Fibroblast of skin of scalp (primary cell): ENCODE measurements at places on chromosomes 1 and 21.
A peak's percentile ranks its signal among the peaks of the same experiment; 100 is the strongest.

- DNase-seq: peak; percentile 83
Observed at GRCh38 chr1:201295861-201296260, 12.6 kb downstream of the PKP1 start.

GRCh38 chr1:54987427-54987826 lies 7.0 kb downstream of the TMEM61 start:
- DNase-seq: no peak

- no peak for DNase-seq
Observed at GRCh38 chr1:47618222-47618720, 180.4 kb downstream of the FOXD2 start.

DNA sequence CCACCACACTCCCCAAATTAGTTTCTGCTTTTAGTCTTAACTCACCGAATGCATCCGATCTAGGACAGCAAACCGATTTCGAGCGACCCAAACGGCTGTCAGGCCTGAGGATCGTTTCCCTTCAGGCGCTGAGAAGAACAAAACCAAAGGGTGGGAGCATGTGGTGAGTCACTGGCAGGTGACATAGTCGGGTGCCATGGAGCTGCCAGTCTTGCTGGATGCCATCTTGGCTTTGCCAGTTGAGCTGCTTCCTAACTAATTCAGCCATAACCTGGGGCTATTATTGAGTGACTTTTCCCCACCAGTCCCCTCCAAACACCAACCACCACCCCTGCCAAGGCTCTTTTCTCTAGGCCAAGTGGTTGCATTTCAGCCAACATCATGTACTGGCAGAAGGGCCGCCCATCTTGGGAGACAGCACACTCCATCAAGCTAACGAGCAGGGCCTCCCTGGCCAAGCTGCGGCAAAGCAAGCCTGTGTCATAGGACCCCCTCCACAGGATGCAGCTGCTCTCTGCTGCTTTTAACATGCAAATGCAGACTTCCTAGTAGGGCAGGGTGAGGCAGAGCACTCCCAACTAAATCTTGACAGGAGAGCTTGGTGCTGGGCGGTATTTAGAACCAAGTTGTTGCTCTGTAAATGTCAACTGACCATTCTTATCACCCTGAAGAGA lies 22.3 kb upstream of the PEX19 start:
- DNase-seq: no peak

DNA sequence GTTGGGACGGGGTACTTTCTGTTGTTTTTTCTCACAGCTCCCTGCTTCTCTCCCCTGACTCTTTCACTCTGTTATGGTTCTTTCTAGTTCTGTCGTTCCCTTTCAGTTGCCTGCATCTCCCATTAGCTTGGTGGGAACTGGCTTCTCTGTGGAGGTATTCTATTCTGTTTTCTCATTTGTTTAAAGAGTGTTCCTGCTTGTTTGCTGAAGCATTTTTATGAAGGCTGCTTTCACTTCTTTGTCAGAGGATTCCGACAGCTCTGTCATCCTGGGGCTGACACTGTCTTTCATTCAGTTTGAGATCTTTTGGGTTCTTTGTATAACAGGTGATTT lies 96.0 kb upstream of the COL6A1 start:
- DNase-seq: no peak

DNA sequence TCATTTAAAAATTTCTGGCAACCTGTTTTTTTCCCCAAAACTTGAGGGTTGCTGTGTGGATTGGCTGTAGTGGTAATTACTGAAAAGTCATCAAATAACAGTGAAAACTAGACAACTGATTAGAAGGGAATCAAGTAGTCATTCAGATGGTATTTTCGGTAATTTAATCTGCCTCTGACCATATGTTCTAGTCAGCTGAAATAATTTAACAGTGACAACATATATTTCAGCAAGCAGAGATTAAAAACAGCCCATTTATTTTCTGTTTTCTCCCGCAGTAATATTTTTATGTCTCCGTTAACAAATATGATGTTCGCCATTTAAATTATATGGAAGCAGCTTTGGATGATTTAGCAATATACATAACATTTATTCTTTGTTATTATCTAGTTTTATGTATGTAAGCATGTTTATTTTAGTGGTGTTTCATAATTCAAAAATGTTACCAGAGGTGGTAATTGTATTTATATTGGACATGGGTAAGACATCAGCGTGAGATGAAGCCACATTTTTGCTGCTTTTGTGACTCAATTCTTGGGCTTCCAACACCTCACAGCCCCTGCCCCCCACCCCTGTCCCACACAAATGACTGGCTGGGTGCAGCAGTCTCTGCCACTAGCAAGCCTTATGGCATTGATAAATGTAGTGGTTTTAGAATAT lies 104.4 kb downstream of the GALNT2 start:
- peak; percentile 97 for DNase-seq

DNA sequence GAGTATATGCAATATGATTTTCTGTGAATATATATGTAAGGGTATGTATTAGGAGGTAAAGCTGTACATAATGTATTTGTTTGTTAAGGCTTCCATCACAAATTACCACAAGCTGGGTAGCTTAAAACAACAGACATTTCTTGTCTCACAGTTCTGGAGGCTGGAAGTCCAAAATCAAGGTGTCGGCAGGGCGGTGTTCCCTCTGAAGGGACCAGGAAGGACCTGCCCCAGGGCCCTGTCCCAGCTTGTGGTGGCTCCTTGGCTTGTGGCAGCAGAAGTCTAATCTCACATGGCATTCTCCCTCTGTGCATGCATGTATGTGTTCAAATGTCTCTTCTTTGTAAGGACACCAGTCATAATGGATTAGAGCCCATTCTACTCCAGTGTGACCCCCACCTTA lies 17.1 kb downstream of the TRIM67 start:
- DNase-seq: no peak

DNA sequence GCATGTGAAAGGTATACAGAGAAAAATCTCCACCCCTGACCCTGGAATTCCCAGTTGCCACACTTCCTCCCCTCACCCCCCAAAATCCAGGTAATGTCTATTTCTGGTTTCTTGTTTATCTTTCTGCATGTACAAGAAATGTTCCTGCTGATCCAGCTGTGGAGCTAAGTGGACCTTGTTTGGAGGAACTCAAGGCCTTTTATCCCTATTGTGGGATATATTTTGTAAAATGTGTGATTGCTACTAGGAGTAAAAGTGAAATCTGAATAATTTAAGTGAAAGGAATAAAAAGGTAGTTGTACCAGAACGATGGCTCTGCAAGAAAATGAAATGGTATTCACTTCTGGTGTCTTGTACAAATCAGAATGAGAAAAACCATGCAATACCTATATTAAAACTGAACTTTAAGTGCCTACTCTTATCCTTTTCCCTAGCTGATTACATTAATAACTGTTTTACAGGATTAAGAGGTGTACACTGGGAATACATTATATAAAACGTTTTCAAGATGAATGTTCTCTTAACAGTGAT lies 3.0 kb downstream of the SPEN start:
- DNase-seq: no peak

DNA sequence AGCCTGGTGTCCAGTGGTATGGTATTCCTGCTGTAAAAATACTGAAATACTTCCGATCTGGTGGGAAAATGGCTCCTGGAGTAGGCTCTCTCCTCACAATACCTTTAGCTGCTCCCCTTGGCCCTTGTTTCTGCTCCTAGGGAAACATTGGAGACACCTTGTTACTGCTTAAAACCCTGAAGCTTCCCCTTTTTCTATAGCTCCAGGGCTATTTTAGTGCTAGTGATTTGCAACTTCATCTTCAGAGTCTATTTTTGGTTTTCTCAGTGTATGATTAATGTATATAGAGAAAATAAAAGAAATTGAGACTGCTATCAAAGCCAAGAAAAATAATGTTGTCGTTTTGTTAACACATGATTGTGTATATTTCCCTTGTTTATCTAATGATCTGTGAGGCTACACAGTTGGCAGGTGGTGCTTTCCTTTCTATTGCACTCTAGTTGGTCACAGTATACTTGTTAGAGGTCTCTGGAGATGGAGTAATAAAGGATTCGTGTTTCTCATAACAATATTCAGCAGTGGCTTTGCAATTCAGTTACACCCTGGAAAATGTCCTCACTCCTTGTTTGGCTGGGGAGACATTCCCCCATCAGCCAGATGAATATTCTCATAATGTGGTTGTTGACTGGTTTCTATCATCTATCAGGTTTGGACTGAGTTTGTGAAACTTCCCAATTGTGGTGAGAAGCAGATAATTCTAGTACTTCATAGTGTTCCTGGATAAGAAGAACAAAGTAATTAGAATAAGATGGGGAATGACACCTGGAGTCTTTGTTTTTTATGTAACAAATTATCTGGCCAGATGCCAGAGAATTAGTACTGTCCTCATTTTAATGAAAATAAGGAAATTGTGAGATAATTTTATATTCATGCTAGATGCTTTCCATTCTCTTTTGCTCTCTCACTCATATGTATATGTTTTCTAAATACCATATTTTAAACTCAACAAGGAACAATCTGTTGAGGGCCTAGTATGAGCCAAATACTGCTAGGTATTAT lies 44.8 kb upstream of the CACYBP start:
- DNase-seq: no peak

- no peak for DNase-seq
Observed at GRCh38 chr1:40247655-40248054, at the start of gene TMCO2. Gene TMCO2, plus strand, starts transcription at chr1:40247937. Its CDS starts 57 bp downstream, at chr1:40247994.

GRCh38 chr1:4380564-4381168 lies 273.7 kb upstream of the AJAP1 start:
- DNase-seq: peak; percentile 88

DNA sequence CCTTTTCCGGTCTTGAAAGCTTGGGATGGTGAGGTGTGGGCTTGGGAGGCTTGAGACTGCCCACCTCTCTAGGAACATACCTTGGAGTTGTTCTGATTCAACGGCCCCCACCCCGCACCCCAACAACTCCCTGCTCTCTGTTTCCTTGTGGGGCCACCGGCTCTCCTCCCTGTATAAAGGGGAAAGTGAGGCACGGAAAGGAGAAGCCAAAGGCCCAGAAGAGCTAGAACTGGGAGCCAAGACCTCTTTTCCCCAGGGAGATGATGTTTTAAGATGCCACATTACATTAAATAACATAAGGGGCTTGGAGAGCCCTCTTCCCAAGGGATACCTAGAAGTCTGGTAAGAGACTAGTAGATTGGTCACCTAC lies 1.2 kb upstream of the DLGAP3 start:
- DNase-seq: no peak

DNA sequence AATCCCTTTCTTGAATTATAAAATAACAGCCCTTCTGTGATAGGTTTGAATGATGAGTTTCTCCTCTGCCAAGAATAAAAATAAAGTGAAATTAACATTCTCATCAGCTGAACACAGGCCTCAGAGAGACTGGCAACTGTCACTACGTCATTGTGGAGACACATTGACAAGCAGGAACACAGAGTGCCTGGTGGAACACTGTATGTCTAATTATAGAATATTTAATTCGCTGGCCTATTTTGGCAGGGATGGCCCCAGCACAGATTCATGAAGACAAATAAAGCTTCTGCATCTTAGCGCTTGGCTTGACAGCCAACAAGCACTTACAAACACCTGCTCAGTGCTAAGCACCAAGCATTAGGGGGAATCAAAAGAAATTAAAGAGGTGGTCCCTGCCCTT lies 52.0 kb upstream of the SMYD2 start:
- no peak for DNase-seq

- no peak for DNase-seq
Observed at GRCh38 chr1:47979724-47980123, 17.5 kb downstream of the TRABD2B start.

DNA sequence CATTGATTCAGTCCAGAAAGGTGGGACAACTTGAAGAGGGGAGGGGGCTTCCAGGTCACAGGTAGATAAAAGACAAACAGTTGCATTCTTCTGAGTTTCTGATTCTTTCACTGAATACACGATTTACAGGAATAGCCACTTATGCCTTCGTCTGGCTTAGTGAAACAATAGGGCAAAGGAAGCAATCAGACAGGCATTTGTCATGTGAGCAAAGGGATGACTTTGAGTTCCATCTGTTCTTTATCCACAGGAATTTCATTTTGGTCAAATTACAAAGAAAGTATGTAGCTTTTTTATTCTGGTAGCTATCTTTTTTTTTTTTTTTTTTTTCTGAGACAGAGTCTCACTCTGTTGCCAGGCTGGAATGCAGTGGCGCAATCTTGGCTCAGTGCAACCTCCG lies 202.5 kb downstream of the TTLL7 start:
- peak; percentile 73 for DNase-seq

GRCh38 chr1:206651958-206652890 lies 16.9 kb downstream of the DYRK3 start:
- no peak for DNase-seq

DNA sequence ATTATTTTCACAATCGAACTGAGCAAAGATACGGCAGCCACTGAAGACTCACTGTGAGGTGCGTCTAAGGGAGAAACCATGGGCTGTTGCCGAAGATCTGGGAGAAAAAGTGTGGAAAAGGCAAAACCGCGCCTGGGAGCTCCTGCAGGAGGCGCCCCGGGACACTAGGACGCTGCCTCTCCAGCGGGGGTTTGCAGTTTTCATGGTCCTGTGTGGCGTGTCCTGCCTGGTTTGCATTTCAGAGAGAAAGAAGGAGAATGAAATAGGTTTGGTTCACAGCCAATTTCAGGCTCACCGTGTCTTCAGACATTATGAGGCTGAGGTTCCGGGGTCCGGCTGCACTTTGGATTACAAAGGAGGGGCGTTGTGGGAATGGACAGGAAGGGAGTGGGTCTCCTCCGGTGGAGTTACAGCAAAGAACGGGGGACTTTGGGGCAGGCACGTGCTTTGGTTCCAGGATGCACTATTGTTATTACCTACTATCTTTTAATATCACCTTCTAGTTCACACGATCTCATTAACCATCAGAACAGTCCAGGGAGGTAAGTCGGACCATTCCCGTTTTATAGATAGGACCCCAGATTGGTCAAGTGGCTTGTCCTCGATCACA lies 179.8 kb downstream of the DYRK1A start:
- no peak for DNase-seq

GRCh38 chr1:25562101-25562927 lies 18.9 kb downstream of the LDLRAP1 start:
- DNase-seq: no peak

GRCh38 chr1:46607345-46608130 lies 3.5 kb upstream of the MKNK1 start:
- DNase-seq: no peak

- no peak for DNase-seq
Observed at GRCh38 chr1:3028531-3029282, 7.4 kb downstream of the ACTRT2 start.

DNA sequence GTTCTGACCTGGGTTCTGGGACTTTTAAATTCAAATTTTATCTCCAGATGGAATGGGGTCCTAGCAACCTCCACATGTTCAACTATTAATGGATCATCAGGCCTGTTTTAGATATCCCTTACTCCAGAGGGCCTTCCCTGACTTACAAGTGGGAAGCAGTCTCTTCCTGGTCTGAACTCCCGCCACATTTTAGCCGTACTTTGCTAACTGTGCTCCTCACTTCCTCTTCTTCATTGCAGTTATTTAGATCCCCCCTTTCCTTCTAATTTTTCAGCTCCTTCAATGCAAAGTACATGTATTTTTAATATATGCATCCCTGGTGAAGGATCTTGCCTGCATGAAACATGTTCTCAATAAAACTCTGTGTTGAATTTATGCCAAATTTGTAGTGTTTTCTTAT lies 3.7 kb downstream of the CD1A start:
- DNase-seq: no peak

GRCh38 chr1:163056831-163057230 lies 12.3 kb upstream of the RGS4 start:
- peak; percentile 51 for DNase-seq
